ENCODE measurements at places on chromosomes 13 and 19.

DNA sequence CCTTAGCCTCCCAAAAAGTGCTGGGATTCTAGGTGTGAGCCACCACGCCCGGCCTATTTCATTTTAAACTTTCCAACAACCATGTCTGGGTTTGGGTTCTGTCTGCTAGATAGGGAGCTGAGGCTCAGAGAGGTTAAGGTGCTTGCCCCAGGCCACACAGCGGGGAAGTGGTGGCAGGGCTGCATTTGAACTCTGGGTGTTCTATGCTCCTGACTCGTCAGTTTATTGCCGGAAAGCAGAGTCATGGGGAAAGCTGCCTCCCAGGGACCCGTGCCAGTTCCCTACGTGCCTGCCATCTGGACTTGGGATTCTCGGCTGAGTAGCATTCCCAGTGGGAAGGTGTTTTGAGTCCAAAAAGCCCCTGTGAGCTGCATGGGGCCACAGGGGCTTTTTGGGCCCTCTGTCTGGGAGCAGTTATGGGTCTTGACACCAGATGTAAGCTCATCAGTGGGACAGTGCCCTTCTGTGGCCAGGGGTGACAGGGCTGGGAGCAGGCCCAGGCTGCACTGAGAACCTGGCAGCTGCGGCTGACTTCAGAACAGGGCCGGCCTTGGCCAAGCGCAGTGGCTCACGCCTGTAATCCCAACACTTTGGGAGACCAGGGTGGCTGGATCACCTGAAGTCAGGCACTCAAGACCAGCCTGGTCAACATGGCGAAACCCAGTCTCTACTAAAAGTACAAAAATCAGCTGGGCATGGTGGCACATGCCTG is 10.9 kb downstream of the RFX1 start:
- DNase-seq: peak; percentile 2

GRCh38 chr13:74325106-74325505 is 190.9 kb upstream of the KLF12 start:
- DNase-seq: peak; percentile 7

- DNase-seq: no peak
Observed at GRCh38 chr13:91988331-91988730, 589.9 kb downstream of the GPC5 start.

GRCh38 chr13:77507931-77508776 is 27.4 kb upstream of the SCEL start:
- no peak for DNase-seq

DNA sequence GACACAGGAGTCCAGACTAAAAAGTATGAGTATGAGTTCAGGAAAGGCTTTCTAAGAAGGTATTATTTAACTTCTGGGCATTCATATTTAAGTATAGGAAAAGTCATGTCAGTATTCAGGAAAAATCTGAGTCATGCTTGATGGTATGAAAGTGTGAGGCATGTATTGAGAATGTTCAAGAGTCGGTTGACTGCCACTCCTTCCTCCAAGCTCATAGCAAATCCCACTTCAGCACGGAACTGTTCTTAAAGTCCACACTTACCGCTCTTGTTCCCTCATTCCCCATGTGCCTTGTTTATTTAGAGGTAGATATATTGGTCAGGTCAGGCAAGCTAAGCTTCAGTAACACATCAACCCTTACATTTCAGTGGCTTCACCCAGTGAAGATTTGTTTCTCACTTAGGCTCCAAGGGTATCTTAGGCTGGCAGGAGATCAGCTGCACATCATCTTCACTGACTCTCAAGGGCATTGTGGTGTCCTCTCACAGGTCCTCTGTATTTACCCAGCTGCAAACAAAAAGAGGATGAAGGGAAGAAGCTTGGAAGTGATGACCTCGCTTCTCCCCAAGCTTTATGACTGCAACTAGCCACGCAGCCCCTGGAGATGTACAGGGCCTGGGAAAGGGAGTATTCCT is 1189.2 kb downstream of the EFNB2 start:
- no peak for DNase-seq

DNA sequence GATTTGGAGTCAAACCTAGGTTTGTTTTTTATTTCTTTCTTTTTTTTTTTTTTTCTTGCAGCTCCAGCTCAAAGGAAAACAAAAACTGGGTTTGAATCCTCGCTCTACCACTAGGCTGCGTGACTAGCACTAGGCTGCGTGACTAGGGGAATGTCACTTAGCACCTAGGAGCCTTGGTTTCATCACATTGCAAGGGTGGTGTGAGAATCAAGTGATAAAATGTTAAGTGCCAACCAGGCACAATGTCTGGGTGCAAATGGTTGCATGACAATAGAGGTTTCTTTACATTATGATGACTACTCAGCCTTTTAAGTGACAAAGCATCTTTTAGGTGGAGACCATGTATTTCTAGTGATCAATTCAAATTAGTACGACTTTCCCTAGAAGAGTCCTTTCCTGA is 27.9 kb downstream of the RCBTB2 start:
- DNase-seq: no peak

DNA sequence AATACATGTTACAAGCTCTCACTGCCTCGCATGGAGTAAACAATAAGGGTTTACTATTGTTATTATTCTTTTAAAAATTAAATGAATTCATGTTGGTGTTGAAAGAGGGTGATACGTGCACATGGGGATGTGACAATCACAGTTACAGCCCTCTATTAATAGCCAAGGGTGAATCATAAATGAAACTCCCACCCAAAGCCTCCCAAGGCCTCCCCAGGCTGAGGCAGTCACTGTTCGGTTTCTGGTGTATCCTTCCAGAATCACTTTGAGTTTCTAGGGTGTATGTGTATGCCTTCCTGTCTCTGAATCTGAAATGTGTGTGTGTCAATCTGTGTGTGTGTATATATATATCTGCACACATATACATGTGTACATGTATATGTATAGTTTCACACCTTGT is 73.4 kb downstream of the AKAP11 start:
- DNase-seq: no peak
